ENCODE measurements at places on chromosomes 16 and 17.

- DNase-seq, result no peak
Observed at GRCh38 chr17:83180996-83181481, 101.6 kb downstream of the METRNL start.

DNA sequence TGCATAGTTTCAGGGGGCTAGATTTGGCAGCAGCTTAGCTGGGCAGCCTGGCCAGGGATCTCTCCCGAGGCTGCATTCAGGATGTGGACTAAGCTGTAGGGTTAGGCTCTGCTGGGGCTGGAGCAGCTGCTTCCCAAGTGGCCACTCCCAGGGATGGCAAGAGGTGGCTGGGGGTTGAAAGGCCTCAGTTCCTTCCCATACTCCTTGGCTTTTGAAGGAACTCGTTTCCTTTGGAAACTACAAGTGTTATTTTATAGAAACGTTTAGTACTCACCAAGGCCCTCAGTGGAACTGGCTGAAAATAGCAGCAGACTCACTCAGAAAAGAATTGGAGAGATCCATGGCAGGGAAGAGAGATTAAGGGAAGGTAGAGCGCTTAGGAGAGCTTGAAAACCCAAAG lies 76.4 kb downstream of the WWP2 start:
- no peak for DNase-seq

DNA sequence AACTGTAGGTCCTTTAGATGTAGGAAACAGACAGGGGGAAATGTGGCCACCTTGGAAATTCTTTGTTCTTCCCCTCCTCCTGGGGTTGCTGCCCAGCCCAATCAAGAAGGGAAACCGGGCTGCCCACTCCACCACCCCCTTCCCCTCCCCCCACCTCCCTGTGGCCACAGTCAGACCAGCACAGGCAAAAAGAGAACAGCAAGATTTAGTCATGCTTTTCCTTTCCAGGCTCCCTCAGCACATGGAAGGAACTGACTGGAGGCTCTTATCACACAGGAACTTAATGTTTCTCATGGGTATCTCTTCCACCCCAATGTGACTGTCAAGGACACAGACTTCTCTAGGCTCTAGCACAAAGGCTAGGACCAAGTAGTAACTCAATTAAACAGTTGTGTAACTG lies 3.0 kb upstream of the CCL1 start:
- no peak for DNase-seq

GRCh38 chr17:56593646-56594319 lies at the start of gene NOG:
Gene NOG, plus strand, starts transcription at chr17:56593699. Its CDS starts 525 bp downstream, at chr17:56594224.
- no peak for DNase-seq

DNA sequence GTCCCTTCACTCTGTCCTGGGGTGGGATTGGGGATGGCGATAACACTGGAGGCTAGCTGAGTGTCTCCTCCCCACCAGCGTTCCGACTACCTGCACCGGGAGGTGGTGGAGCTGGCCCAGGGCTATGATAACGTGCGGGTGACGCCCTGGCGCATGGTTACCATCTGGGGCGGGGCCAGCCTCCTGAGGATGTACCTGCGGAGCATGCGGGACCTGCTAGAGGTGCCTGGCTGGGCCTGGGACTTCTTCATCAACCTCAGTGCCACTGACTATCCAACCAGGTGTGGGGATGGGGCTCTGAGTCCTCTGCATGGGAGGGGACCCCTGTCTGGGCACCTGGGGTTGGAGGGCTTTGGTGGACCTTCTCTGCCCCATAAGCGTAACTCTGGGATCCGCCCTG lies 8.8 kb downstream of the XYLT2 start:
- no peak for DNase-seq

DNA sequence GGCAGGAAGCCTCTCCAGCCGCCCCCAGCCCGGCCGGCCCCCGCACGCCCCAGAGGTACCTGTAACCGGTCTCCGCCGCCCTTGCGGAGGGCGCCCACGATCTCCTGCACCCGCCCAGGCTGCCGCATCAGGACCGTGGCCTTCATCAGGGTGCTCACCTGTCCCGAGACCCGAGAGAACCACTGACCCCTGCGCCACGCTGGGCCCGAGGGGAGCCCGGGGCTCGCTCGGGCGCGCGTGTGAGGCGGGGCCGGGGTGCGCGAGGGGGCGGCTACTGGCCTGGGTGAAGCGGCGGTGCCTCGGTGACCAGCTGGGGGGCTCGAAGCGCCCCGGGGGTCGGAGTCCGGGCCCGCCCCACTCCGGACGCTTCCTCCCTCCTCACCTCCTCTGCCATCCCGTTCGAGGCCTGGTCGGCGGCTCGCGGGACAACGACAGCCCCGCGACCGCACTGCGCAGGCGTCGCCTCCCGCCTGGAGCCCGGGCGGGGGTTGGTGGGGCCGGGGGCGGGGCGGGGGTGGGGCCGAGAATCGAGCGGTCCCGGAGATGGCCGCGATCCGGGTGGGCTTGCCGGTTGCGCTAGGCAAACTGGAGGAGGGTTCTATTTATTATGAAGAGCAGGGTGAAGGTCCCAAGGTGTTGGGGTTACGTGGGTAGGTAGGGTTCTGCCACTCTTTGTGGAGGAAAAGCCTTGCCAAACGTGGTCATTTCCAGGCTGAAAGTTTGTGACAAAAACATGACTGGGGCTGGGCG lies at the start of gene NT5C3B:
TSS of gene NT5C3B (minus strand) at position 433 of the 750 bp plus-strand sequence. CDS start at position 394, 39 bp downstream.
- no peak for DNase-seq

DNA sequence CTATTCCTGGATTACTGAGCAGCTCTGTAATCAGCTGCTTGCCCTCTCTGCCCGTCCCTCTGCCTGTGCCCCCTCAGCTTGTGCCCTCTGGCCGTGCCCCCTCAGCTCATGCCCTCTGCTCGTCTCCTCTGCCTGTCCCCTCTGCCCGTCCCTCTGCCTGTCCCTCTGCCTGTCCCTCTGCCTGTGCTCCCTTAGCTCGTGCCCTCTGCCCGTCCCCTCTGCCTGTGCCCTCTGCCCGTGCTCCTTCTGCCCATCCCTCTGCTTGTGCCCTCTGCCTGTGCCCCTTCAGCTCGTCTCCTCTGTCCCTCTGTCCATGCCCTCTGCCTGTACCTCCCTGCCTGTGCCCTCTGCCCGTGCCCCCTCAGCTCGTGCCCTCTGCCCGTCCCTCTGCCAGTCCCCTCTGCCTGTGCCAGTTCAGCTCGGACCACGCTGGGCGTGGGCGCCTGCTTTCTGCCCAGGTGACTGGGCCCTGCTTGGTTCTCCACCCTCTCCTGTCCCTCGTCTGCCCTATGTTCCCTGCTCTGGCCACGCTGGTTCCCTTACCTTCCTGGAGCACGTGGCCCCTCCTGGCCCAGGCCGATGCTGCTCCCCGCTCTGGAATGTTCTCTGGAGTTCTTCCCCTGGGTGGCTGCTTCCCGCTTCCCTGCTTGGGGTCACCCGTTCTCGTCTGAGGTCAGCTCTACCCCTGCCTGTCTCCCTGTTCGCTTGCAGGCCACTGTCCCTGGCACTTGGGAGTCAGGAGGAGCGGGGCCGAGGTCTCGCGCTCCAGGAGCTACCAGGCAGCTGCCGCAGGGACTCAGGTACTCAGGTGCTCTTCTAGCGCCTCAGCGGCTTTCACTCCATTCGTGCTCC lies 63.9 kb downstream of the BANP start:
- no peak for DNase-seq

GRCh38 chr17:50824429-50824828 lies 11.0 kb upstream of the WFIKKN2 start:
- no peak for DNase-seq

DNA sequence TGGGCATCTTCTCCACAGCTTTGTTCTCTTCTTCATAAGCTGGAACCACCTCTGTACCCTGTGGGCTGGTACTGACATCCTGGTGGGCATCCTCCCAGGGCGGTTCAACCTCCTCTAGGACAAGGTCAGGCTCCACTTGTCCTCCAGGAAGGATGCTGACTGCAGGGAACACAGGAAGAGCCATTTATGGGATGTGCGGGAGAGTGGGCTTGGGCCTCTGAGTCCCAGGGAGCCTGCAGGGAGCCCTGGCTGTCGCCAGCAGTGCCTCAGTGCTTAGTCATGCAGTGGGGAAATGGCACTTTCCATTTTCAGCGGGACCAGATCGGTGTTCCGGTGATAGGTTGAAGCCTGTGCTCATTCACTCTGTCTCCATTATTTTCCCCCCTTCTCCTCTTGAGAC lies 20.5 kb downstream of the CNGB1 start:
- no peak for DNase-seq

GRCh38 chr17:68221786-68222185 lies 26.1 kb upstream of the AMZ2 start:
- DNase-seq, result no peak

- DNase-seq, result no peak
Observed at GRCh38 chr17:50765454-50766221, 1.7 kb downstream of the ANKRD40CL start.

- no peak for DNase-seq
Observed at GRCh38 chr16:17304491-17305119, 166.2 kb downstream of the XYLT1 start.

DNA sequence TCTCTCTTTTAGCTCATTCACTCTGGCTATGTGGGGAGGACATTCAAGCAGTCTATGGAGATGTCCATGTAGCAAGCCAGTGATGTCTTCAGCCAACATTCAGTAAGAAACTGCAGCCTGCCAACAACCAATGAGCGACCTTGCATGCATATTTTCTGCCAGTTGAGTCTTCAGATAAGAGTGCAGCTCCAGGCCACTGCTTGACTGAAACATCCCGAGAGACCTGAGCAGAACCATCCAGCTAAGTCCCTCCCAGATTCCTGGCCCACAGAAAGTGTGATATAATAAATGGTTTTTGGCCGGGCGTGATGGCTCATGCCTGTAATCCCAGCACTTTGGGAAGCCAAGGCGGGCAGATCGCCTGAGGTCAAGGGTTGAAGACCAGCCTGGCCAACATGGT lies 10.5 kb upstream of the C17orf58 start:
- no peak for DNase-seq

DNA sequence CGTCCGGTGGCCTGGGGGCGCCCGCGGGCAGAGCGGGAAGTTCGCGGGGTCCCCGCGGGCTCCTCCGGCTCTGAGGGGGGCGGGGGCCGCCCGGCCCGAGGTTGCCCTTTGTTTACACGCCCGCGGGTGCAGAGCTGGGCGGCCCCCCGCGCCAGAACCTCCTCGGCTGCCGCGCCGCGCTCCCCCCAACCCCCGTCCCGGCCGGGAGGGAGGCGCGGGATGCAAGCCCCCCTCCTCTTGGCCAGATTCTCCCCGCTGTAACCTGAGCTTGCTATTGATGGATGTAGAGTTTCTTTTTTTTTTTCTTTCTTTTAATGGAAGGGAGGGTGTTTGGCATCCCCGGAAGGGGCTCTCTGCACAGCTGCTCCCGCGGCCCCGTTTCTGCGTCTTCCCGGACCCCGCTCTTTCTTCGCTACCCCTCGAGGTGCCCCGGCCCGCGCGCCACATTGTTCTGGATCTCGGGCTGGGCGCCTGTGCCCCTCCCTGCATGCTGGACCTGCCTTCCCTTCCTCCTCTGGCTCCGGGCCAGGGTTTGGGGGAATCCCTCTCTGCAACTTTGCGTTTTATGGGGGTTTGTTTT lies 646 bp downstream of the CBX2 start:
- DNase-seq, result no peak

DNA sequence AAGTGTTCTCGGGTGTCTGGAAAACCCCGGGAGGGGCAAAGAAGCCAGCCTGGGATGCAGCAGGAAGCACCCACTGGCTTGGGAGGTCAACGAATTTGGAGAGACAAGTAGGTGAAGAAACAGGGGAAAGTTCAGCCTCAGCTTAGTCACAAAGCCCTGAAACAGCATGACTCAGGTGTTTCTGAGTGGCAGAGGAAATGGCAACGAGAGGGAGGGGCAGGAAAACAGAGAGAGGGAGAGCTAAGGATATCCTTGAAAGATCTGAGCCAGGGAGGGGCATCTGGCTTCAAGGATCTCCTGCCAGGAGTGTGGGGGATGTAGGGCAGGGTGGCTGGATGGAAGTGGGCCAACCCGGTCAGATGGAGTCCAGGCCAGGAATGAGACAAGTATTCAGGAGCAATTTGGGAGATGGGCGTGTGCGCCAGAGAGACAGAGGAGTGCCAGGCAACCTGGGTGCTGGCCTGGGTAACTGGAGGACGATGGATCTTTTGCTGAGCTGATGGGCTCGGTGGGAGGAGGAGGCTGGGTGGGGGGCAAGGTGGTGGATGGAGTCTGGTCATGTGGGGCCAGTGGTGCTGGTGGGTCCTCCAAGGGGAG lies 27.2 kb downstream of the ABCC3 start:
- no peak for DNase-seq

DNA sequence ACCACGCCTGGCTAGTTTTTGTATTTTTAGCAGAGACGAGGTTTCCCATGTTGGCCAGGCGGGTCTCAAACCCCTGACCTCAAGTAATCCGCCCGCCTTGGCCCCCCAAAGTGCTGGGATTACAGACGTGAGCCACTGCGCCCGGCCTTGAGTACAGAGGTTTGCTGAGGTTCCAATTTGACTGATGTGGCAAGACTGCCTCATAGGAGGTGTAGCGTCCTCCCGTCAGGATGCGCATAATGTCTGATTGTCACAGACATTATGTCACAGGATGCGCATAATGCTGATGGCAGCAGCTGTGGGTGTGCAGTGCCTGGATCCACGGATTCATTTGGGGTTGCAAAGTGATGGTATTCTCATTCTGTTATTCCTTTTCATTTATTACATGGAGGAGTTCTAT lies 45.2 kb downstream of the HAPSTR1 start:
- DNase-seq, result no peak

- no peak for DNase-seq
Observed at GRCh38 chr16:72129976-72130656, 36.5 kb downstream of the DHX38 start.

DNA sequence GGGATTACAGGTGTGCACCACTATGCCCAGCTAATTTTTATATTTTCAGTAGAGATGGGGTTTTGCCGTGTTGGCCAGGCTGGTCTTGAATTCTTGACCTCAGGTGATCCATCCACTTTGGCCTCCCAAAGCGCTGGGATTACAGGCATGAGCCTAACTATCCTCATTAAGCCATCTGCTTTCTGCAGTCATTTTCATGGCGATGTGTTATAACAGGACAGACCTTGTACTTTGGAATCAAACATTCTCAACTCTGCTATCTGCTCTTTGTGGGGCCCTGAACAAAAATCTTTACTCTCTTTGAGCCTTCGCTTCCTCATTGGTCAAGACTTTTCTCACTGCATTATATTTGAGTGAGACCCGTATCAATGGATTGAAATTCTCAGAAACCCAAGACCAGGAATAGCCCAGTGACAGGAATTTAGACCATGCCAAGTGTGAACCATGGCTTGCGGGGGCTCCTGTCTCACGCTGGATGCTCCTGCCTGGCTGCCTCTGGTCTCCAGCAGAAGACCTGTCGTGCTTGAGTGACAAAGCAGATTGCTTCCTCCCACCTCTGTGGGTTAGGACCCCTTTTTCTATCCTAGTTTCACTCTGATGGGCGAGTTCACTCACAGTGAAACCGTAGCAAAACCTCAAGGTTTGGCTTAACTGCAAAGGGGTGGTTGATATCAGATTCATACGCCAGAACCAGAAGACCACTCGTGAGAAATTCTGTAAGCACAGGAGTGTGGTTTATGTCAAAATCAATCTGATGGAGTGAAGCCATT lies 519.1 kb downstream of the MAF start:
- no peak for DNase-seq

DNA sequence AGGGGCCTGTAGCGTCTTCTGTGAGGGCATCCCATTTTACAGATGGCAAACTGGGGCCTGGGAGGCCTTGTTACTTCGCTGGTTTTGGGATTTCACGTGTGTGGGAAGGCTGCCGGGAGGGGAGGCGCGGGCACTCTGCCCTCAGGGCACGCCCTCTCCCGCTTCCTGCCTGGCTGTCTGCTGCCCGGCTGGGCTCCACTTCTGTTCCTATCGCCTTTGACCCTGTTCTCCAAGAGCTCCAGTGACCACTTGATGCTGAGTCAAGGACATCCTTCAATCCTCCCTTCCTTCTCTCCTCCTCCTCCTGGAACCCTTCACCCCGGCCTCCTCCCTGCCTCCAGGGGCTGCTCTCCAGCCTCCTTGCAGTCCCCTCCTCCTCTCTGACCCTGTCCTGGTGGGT lies 16.0 kb downstream of the SPNS3 start:
- no peak for DNase-seq

GRCh38 chr17:27457731-27458523 lies 1.7 kb downstream of the KSR1 start:
- no peak for DNase-seq
